ENCODE measurements at places on chromosomes 3 and 15.
A peak's percentile ranks its signal among the peaks of the same experiment; 100 is the strongest.

GRCh38 chr3:149204390-149204991, 17.1 kb downstream of the CP start:
- DNase-seq, result no peak

GRCh38 chr3:10504171-10505049, 976 bp downstream of the ATP2B2 start:
- DNase-seq, result no peak

DNA sequence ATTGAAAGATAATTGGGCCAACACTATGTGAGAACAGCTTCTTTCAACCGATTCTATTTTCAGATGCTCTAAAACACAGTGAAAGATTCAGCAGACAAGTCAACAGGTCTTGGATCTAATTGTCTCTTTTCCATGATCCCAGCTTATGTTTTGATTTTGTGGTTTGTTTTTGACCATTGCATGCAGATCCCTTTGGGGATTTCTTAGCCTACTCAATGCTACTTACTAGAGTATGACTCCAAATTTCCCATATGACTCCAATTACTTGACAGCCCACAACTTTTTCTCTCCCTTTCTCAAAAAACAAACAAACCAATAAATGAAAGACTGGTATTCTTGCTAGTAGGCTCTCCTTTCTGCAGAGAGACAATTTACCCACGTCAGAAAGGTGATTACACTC, 67.1 kb downstream of the KCNH8 start:
- DNase-seq, result no peak

- no peak for DNase-seq
Measured at GRCh38 chr3:149377408-149378364, at the start of gene TM4SF1. Gene TM4SF1 (minus strand): TSS chr3:149377649. CDS start chr3:149377547, 102 bp downstream.

GRCh38 chr3:4492208-4493013, 737 bp upstream of the ITPR1 start:
- peak; percentile 27 for DNase-seq

GRCh38 chr3:72582211-72582878, 265.9 kb downstream of the SHQ1 start:
- no peak for DNase-seq

DNA sequence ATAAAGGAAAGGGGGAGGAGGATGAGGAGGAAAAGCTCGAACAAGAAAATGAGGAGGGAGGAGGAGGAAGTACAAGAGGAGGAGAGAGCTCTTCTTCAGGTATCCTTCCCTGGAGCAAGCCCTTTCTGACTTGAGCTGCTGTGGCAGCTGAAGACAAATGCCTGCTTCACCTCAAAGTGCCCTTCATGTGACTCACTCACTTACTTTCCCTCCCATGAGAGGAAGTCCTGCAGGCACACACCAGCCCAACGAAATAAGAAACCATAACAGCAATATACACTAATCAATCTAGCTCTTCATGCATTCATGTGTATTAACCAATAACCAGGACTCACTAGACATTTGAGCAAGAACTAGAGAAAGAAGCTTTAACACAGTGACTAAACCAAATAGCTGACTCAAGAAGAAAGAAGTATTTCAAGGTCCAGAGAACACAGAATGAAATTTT, 251.9 kb downstream of the IGSF11 start:
- no peak for DNase-seq

DNA sequence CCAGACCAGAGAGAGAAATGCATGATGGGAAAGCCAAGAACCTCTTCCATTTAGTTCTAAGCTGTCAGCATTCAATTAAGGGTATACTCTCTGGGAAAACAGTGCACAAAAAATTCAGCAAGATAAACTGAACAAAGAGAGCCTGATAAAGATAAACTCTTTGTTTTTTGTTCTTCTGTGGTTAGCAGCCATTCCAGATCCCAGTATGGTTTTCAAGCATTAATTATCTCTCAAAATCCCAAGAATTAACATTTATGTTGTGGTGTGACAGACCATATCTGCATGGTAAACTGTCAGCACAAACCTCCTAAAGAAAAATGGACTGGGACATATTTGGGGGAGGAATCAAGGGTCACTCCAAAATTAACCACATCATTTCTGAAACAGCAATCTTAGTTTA, 124.0 kb upstream of the LRRN1 start:
- DNase-seq, result no peak

- DNase-seq, result no peak
Measured at GRCh38 chr3:129161860-129162271, 1.0 kb upstream of the ISY1 start.

DNA sequence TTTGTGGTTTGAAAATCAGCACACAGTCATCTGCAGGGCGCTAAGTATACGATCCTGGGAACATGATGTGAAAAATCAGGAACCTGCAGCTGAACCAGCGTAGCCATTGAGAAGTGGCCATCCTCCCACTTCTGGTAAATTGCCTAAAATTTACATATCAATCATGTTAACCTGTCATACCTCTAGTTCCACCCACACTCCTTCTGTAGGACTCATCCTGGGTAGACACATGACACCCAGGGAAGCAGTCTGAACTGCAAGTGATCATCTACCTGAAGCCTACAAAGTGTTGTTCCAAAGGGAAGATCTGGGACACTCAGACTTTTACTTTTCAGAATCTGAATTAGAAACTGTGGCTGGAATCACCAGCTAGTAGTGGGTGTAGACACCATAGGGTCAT, 5.5 kb upstream of the PSMD6 start:
- no peak for DNase-seq

GRCh38 chr3:4834403-4834866, 144.8 kb upstream of the BHLHE40 start:
- peak; percentile 43 for DNase-seq

- no peak for DNase-seq
Measured at GRCh38 chr3:18505056-18505455, 79.9 kb upstream of the SATB1 start.

- no peak for DNase-seq
Measured at GRCh38 chr3:61804782-61805181, 243.4 kb downstream of the PTPRG start.

GRCh38 chr3:99429502-99429901, 208.9 kb upstream of the COL8A1 start:
- DNase-seq, result no peak

DNA sequence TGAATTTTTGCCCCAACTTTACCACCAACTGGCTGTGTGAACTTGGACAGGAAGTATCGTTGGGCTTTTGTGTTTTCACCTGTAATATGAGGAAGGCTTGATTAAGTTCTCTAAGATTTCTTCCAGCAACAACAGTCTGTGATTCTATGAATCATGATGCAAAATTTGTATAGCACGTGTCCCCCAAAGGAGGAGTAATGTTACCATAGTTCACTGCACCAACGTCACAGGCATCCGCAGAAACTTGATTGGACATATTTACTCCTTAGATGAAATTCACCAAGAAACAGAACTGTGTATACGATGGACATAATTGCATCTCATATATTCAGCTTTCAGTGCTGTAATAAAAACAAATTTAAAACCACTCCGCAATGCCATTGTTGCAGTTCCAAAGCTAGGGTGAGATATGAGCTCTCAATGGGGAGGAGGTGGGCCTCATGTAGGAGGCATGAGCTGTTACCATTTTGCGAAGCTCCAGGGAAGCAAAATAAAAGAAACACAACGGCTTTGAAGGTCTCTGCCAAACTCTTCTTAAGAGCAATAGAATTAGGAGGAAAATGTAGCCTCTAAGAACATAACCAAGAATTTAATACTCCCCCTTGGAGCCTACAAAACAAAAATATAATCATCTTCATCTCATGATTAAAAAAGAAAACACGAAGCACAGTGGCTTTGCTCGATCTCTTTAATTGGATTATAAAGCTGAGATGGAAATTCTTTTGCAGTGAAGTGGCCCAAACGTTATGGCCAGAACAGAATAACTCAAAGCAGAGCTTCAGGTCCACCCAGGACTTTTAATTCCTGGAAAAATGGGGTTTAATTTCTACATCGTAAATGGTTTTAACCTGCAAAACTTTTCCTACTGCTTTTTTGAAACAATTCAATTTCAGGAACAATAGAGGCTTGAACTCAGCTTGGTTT, 80.7 kb downstream of the CHST2 start:
- DNase-seq, result no peak

GRCh38 chr3:135811651-135812050, 153.9 kb upstream of the PPP2R3A start:
- DNase-seq, result no peak

- DNase-seq, result no peak
Measured at GRCh38 chr3:13713396-13713795, 164.5 kb downstream of the FBLN2 start.

DNA sequence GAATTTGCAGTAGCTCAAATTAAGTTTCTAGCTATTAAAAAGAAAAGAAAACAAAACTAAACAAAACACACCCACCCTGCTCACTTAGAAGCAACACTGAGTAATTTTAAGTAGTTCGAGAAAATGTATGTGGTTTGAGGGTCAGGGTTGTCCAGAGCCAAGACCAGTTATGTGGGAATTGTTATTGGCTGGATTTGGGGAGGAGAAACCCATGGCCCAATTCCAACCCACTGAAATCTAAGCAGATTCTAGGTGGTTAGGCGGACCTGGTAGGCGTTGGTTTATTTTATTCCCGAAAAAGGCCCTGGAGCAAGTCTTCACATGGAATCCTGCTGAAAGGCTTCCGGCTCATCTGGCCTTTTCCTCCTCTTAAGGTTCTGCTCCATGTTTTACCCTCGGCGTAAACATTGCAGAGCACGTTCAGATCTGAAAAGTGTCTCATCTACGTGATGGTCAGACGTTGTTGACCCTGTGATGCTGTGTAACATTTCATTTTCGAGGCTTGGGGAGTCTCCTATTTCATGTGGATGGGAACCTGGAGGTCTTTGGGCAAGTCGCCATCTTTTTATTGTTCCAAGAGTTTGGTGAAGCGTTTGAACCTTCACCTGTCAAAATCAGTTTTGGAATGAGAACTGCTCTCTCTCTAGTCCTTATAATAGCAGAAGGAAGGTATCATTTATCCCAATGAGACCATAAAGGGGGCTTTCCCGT, 64.0 kb downstream of the FLNB start:
- DNase-seq, result no peak

DNA sequence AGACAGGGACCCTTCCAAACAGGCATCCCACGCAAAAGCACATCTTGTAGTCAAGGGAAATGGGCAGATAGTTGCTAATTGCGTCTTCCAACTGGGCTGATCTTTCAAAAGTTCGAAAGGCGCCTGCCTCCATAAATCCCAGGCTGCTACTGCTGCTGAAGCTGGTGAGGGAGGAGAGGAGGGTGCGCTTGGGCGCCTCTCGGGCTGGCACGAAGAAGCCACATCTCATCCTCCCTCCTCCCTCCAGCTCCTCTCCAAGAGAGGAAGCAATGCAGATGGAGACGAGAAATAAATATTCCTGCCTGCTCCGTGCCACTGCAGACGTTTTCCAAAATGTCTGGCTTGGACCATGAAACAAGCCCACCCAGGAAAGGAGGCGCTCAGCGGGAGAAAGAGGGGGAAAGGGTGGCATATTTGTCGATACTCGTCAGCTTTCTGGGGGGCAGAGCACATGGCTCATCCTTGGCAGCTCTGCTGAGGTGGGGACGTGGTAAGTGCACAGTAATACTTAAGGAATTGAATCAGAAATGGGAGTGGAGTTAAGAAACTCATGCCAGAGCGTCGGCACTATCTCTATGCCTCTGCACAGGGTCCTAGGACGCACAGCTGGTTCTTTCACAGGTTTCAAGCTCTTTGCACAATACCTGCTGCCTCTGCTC, 88.9 kb upstream of the FEZF2 start:
- no peak for DNase-seq

- no peak for DNase-seq
Measured at GRCh38 chr3:106182950-106183511, 314.2 kb upstream of the CBLB start.

DNA sequence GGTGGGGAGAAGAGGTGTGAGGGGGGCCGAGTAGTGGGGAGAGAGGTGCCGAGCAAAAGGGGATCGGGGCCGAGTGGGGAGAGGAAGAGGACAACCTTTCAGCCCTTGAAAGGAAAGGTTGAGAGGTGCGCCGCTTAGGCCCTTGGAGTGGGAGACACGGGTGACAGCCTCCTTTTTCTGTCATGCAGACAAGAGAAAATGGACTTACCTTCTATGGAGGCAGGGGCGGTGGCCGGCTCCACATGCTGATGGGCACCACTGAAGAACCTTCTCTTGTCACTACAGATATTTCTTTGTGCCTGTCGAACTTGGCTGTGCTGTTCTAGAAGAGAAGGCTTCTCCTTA, 421 bp downstream of the KLHL18 start:
- no peak for DNase-seq

DNA sequence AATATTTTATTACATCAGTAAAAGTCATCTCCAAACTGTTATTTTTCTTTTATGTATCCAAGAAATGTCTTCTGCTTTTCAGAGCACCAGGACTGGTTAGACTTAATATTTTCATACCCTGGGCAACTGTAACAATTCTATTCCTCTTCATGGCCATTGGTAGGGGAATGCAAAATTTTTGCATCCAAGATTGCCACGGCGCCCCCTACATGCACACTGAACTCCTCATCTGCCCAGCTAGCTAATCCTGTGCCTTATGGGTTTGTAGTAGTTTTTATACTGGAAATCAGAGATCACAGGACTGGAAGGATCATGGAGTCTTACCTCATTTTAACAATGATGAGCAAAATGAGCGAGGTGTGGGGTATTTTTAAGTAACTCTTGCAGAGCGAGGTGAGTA, 74.2 kb downstream of the CRTC3 start:
- DNase-seq, result peak; percentile 36

GRCh38 chr3:144820726-144821125, 849.1 kb downstream of the DIPK2A start:
- no peak for DNase-seq

- no peak for DNase-seq
Measured at GRCh38 chr3:59321881-59322540, 272.2 kb upstream of the CFAP20DC start.

- no peak for DNase-seq
Measured at GRCh38 chr15:65907661-65908060, 38.4 kb downstream of the RAB11A start.

- DNase-seq, result no peak
Measured at GRCh38 chr15:32972686-32973085, 221.8 kb downstream of the FMN1 start.

GRCh38 chr3:28347374-28348264, 902 bp upstream of the ZCWPW2 start:
- DNase-seq, result no peak

- DNase-seq, result no peak
Measured at GRCh38 chr3:39501968-39502837, 34.7 kb downstream of the MOBP start.

- no peak for DNase-seq
Measured at GRCh38 chr15:67700023-67700422, 125.3 kb upstream of the SKOR1 start.

GRCh38 chr3:111923095-111923771, 55.6 kb upstream of the ABHD10 start:
- no peak for DNase-seq

DNA sequence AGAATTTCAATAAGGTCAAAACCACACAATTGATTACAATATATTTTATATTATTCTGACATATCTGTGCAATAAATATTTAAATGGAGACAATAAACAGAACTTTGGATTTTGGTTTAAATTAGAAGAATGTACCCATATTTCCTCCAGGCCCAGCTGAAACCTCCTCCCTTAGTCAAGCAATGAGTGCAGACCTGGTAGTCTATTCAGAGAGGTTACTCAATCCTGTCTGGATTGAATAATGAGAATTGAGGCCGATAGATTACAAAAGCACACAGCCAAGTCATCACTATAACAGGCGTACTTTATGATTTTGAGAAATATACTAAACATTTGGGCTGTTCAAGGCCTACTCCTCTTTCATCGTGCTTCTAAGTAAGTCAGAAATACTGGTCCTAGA, 114.5 kb upstream of the STRIT1 start:
- no peak for DNase-seq

Data from T-helper 1 cell (primary cell).